CD4-positive, alpha-beta T cell treated with Interferon gamma for 1 hour (primary cell): ENCODE measurements at places on chromosomes 2 and 18.
A peak's percentile ranks its signal among the peaks of the same experiment; 100 is the strongest.

DNA sequence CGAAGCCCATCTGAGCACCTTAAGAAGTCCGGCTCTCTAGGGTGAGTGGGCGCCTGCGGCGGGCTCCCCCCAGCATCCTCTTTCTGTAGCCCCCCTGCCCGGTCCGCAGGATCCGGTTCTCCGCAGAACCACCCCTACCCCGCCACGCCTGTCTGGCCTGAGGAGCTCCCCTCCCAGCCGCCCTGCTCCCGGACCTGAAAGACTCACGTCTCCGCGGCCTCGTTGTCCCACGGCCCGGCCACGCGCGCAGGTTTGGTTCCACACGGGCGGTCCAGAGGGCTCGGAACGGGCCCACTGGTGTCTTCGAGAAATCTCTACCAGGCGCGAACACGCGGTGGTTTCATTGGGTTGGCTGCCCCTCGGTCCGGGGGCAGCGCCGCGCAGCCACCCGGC lies 237 bp downstream of the SLC39A6 start:
- DNase-seq, result no peak

GRCh38 chr18:69647702-69648101 lies 247.0 kb downstream of the DOK6 start:
- DNase-seq, result no peak

DNA sequence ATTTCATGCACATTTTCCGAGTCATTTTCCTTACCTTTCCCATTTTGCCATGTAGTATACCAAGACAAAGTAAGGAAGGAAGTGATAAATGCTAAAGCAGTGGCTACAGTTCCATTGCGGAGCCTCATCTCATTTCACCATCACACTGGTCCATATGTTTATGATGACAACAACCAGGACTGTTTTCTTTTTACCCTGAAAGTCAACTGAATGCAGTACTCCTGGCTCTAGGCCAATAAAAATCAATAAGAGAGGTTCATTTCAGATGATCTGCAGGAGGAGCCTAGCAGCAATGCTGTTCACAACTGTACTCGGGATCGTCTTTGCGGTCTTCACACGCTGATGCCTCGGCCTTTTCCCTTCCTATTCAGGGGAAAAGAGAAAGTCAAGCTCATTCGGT lies 4.7 kb downstream of the MGAT4A start:
- no peak for DNase-seq

GRCh38 chr2:136439064-136439676 lies 321.2 kb upstream of the CXCR4 start:
- DNase-seq, result no peak

DNA sequence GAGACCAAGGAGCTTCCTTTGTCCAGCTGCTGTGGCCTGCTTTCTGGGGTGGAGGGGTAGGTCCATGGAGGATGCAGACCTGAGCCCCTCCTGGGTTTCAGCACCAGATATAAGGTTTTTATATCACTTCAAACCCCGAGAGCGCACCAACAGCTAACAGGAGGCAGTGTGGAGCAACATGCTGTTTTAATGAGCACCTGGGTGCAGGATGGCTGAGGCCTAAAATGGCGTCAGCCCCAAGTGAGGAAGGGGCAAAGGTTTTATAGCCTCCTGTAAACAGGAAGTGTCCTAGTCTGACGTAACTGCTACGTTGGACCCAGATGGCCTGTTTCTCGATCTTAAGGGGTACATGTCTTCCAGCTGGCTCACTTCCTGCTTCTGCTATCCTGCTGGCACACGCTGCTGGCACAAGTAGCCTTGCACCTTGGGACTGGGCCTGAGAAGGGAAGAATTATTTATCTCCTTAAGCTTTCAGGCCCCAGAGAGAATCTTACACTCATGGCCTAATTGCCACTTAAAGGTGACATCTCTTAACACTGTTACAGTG lies 11.4 kb upstream of the REG1B start:
- peak; percentile 31 for DNase-seq

GRCh38 chr2:40271094-40271493 lies 180.8 kb downstream of the SLC8A1 start:
- DNase-seq, result no peak

GRCh38 chr18:41928581-41928980 lies 26.5 kb upstream of the PIK3C3 start:
- DNase-seq, result no peak

DNA sequence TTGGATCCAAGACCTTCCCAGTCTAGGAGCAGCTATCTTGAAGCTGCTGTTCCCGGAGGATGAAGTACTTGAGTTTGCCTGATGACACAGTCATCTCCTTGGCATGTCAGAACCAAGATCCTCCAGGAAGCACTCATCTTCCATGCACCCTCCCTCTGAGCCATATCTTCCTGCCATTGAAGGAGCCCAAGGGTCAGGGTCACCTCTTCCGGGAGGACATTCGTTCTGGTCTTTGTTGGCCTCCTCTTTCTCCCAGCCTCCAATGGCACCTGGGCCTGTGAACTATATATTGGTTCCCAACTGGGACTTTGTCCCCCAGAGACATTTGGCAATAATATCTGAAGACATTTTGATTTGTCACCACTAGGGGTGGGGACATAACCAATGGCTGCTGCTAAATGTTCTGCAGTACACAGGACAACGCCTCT lies 4.2 kb upstream of the MYO7B start:
- no peak for DNase-seq

DNA sequence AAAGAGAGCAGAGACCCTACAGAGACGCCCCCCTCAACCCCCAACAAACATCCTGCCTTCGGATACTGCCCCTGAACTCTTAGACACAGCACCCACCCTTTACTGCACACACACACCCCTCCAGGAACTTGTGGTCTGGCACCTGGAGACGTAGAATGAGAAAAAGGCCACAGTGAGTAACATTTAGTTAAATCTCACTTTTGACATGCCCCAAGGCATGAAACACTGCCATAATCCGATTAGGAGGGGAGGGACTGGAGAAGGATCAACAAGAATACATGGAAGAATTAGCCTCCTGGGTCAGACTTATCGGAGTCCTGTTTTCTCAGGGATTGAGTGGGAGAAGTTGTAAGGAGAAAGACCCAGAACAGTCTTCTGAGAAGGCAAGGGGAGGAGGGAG lies 4.1 kb downstream of the CDK5R2 start:
- no peak for DNase-seq

- no peak for DNase-seq
These were observed 61.1 kb upstream of the RPL31 start for GRCh38 chr2:100940766-100941645.

- no peak for DNase-seq
These were observed 82.3 kb downstream of the TMEM185B start for GRCh38 chr2:120140866-120141265.

GRCh38 chr2:221567231-221567760 lies 4.8 kb downstream of the EPHA4 start:
- DNase-seq, result no peak

- DNase-seq, result no peak
These were observed 1530.9 kb upstream of the LRRTM1 start for GRCh38 chr2:81835321-81836000.

- peak; percentile 32 for DNase-seq
These were observed 20.5 kb upstream of the ZNF236 start for GRCh38 chr18:76801567-76802505.

DNA sequence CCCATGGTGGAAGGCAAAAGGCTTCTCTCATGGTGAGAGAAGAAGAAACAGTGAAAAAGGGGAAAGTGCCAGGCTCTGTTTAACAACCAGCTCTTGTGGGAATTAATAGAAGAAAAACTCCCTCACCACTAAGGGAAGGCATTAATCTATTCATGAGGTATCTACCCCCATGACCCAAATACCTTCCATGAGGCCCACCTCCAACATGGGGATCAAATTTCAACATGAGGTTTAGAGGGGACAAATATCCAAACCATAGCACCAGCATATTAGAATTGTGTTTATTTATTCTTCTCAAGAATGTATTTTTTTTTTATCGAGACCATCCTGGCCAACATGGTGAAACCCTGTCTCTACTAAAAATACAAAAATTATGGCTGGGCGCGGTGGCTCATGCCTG lies 4.9 kb upstream of the CFLAR start:
- no peak for DNase-seq

- DNase-seq, result no peak
These were observed 567.5 kb downstream of the SLC4A3 start for GRCh38 chr2:220194630-220195584.
